Glutamatergic neuron (in vitro differentiated cells): ENCODE measurements at places on chromosomes 7 and 10. TPM values are rescaled to one million over a fixed set of nuclear protein-coding genes. Genes with fewer than 3 reads are reported as not detected.

DNA sequence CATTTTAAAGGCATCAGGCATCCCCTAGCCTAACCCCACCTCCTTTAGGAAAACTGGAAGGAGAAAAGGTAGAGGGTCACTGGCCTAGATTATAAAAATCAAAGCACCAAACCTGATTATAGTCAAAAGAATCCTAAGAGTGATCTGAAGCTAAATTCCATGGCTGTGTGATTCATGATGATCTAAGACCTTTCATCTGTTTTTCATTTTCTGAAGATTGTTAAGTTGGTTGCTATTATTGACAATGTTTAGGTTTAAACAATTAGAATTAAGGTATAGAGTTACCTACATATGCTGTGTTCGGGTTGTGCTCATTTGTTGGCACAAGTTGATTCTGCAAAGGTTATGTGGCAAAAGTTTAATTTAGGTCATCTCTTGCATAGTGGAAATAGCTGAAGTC is 148.7 kb downstream of the BICC1 start:
- DNase-seq = no peak

DNA sequence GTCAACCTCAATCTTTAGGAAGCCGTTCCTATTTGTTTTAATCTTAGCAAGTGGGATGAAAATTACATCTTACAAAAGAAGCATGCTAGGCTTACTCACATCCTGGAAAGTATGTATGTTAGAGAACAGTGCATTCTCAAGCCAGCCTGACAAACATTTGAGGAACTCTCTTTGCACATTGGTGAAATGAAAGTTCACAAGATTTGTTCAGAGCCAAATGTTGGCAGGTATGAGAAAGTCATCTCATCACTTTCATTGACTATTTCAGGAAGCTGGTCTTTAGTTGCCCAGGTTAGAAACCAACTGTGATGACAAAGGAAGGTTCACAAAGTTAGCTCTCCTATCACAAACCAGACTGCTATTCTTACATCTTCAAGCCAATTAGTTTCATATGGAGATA is 57.1 kb downstream of the ABCB1 start:
- DNase-seq = no peak

DNA sequence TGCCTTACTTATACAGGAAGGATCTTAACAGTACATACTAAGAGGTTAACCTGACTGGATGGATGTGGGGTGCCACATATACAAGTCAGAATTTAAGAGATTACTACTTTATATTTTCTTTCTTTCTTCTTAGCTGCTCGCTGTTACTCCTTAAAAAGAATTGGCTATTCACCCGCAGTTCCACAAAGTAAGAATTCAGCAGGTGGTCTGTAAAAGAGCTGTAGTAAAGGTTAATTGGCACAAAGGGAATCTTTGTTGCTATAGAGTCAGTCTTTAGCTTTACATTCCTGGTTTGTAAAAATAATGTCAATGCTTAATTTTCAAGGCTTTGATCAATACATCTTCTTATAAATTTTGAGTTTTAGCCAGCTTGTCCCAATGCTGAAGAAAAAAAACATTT is 43.2 kb downstream of the RALA start:
- no peak for DNase-seq

DNA sequence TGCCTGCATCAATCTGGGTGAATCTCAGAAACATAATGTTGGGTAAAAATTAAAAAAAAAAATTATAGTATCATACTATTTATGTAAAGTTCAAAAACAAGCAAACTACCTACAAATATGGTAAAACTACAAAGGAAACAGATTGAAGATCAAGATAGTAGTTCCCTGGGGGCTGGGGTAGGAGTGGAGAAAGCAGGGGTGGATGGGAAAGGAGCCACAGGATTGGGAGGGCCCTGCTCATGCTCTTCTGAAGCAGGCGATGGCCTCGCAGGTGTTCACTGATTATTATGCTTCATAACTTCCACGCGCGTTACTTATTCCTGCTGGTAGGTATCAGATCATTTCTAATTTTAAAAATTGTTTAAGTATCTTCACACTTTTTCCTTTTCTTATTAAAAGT is 96.0 kb upstream of the GATA3 start:
- DNase-seq = no peak

DNA sequence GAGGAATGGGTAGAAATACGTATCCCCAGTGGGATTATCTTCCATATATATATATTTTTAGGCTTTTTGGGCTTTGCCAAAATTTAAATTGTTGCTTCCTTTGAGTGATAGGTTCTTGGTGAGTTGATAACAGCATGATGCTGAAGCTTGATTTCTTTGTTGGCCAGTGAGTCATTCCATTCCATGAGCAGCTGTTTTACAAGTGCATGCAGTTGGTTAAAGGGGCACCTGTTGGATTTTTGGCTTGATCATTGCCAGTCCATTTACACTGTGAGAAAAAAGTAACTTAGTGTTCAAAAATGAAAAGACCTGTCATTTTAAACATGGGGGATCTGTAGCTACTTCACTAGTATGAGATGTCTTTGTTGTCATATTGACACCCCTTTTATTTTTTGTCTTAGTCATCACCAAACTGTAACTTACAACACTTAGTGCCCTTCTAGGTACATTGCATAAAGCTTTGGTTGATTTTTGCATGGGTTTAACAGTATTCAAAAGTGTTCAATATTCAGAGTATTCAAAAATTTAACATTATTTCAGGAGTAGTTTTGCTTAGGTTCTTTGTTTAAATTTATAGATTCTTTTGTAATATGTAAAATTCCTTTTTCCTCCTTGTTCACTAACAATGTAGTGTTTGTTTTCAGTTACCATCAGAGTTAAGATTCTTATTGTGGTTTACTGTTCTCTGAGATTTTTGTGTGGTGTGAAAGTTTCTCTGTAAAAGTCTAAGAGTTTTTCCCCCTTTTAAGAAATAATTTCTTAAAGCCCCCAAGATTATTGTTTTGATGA is 8.8 kb downstream of the AKAP9 start:
- DNase-seq = no peak

GRCh38 chr10:24350070-24350921 is 141.4 kb downstream of the KIAA1217 start:
- DNase-seq = no peak

GRCh38 chr7:876972-877311 is 588 bp downstream of the GET4 start:
- no peak for DNase-seq

- DNase-seq = no peak
Observed at GRCh38 chr7:17502213-17503060, 204.0 kb downstream of the AHR start.

DNA sequence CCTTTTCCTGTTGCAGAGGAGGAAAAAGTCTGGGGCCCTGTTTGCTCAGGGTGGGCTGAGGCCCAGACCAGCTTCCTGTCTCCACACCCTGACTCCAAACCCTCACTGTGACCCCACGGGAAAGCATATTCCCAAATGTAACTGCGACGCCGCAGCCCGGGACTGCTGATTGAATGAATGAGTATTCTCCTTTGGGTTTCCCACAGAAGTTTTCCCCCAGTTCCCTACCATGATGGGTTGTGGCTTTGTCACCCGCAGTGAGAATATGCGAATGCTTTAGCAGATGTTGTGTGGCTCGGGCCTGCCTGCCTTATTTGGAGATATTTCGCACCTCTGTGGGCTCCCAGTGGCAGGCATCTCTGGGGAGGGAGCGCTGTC is 50.6 kb downstream of the MGMT start:
- no peak for DNase-seq

- no peak for DNase-seq
Observed at GRCh38 chr10:96427291-96427690, 68.5 kb upstream of the OPALIN start.

DNA sequence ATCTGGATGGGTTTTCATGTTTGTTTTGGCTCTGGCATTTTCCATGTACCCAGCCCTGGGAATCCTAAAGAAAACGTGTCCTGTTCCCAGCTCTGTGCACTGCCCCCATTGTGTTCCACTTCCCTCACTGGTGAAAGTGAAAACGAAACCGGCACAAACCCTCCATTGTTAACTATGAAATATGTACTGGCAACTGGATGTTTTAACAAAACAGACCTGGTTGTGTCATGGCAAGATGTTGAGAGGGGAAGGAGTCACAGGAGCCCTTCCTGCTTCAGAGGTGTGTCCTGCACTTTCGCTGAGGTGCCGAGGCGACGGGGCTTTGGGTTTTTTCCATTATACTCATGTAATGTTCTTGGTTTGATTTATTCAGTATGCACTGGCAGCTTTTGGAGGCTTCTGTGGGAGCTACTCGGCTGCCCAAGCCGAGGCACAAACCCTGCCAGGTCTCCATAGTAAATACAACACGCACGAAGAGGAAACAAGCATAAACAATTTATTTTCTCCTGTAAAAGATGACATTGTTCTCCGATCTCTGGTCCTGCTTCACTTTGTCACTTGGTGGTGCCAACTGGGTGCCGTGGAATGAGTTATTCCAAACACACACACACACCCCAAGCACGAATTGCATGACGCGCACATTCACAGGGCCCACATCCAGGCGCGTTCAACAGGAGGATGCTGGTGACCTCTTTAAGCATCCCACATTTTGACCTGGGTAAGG is 118.2 kb downstream of the CDK6 start:
- no peak for DNase-seq

DNA sequence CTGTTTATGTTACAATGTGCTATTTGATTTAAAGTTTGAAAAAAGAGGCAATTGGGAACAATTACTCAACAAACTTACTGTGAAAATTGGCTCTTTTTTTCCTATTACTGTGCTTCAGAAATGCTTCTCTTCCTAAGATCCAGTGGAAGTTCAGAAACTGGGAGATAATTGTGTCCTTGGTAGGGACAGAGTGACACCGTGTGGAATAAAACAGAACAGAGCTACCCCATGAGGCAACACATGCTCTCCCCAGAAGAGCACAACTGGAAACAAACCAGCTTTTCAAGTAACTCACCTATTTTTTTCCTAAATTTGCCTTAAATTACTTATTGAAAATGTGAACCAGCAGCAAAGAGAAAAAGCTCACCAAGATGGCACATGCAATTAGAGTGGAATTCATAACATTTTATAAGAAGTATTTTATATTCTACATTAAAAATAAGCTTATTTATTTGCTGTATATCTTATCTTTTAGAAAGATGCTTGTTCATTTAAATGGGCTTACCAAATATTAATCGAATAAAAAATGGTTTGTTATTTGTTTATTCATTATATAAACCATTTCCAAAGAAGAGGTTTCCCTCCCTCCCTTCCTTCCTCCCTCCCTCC is 346.1 kb upstream of the ANKRD30A start:
- no peak for DNase-seq

- DNase-seq = no peak
Observed at GRCh38 chr10:126270111-126270510, 118.2 kb downstream of the ADAM12 start.

GRCh38 chr7:13035233-13035632 is 347.8 kb downstream of the ARL4A start:
- DNase-seq = no peak

GRCh38 chr7:139548302-139549028 is 25.0 kb downstream of the CLEC2L start:
- no peak for DNase-seq

The NKX2-3 gene
- not detected for total RNA-seq

The GPR26 gene
- total RNA-seq = 0.10 TPM

The CALHM2 gene
- 0.44 TPM for total RNA-seq

The EBLN1 gene
- not detected for total RNA-seq

The OR2A1 gene
- total RNA-seq = not detected

The HOGA1 gene
- not detected for total RNA-seq
